ENCODE measurements at places on chromosomes 2 and 18. TPM values are rescaled to one million over a fixed set of nuclear protein-coding genes. Genes with fewer than 3 reads are reported as not detected.

GRCh38 chr2:223093436-223094241 is 41.6 kb downstream of the KCNE4 start:
- no peak overlapping the region for H3K27ac ChIP-seq
- H3K4me3 ChIP-seq, result no peak overlapping the region
- DNase-seq, result no peak
- peaks cover 6% of the 10 kb centered on the region for H3K27me3 ChIP-seq
- no peaks in the 10 kb centered on the region for H3K4me1 ChIP-seq

DNA sequence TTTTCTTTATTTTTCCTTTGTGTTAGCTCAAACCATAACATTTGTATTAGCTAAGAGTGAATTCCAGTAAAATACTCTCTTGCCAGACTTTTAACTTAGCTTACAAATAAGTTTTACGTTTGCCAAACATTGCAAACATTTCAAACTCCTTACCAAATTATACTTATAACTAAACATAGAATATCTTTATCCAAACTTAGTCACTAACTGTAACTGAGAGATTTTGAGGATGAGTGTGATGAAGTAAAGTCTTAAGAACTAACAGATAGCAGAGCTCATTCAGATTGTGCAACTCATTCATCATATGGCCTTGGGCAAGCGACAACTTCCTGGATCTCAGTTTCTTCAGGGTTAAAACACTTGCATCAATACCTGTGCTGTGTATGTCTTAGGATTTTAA is 533.7 kb downstream of the TDRD15 start:
- no peak for DNase-seq
- H3K27me3 ChIP-seq, result no peaks in the 10 kb centered on the region
- no peak overlapping the region for H3K27ac ChIP-seq
- H3K4me1 ChIP-seq, result no peaks in the 10 kb centered on the region
- H3K4me3 ChIP-seq, result no peak overlapping the region

DNA sequence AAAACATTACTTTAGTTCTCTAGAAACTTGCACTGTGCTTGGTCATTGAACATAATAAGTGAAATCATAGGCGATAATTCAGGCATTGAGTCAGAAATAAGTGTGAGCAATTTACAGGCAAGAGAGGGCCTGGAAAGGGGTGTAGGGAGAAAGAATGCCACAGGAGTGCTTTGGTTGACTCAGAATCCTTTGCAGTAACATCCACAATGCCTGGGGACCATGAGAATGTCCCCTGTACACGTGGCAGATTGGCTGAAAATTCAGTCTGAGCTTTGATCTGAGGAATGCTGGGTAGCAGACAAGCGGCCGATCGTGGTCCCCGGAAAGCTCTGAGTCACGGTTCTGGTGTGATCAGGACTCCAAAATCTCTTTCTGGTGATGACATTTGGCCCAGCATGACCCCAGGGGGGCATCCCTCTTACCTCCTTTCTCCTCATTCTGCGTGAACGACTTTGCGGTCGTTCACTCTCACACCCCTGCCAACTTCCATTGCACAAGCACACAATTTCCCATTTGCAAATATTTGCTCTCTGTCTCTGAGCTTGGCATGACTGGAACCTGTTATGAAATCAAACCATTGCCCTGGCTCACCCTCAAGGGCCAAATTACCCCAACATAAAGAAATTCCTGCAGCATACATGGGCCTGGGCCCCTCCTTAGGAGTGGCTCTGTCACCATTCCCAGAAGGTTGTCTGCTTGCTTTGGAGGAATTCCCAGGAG is 305.0 kb upstream of the EPAS1 start:
- no peaks in the 10 kb centered on the region for H3K27me3 ChIP-seq
- H3K4me3 ChIP-seq, result no peak overlapping the region
- H3K36me3 ChIP-seq, result no peaks in the 10 kb centered on the region
- H3K4me1 ChIP-seq, result peaks cover 9% of the 10 kb centered on the region
- no peak for DNase-seq

GRCh38 chr2:236672606-236673005 is 103.0 kb downstream of the ACKR3 start:
- peaks cover 13% of the 10 kb centered on the region for H3K27me3 ChIP-seq
- H3K4me1 ChIP-seq, result peaks cover 1% of the 10 kb centered on the region
- no peak for DNase-seq
- H3K36me3 ChIP-seq, result no peaks in the 10 kb centered on the region

GRCh38 chr2:146544701-146545100 is 1300.1 kb upstream of the ACVR2A start:
- H3K36me3 ChIP-seq, result no peaks in the 10 kb centered on the region
- H3K4me1 ChIP-seq, result no peaks in the 10 kb centered on the region
- H3K27ac ChIP-seq, result no peak overlapping the region
- no peak overlapping the region for H3K4me3 ChIP-seq

DNA sequence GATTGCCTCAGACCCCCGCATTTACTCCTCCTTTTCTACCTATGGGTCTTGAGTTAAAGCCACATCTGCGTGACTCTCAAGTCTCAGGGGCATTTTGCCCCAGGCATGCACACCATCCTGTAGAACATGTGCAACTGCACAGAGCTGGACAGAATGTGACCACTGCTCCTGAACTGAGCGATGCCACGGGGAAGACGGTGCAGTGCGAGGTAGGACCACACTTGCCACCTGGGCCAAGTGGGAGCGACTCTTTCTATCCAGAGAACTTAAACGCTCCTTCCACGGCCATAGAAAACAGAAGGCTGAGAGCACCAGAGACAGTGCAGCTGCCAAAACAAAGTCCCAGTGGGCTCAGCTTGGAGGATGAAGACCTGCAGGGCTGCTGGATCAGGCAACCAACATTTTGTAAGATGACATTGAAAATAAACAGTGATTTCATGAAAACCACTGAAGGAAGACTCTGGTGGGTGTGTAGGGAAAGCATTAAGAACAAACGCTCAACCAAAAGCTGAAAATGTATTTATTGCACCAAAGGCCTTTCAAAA is 149.0 kb upstream of the HDAC4 start:
- H3K27me3 ChIP-seq, result peaks cover 10% of the 10 kb centered on the region
- no peak overlapping the region for H3K27ac ChIP-seq
- H3K4me3 ChIP-seq, result no peak overlapping the region

The SERPINB12 gene
- total RNA-seq, result not detected

DNA sequence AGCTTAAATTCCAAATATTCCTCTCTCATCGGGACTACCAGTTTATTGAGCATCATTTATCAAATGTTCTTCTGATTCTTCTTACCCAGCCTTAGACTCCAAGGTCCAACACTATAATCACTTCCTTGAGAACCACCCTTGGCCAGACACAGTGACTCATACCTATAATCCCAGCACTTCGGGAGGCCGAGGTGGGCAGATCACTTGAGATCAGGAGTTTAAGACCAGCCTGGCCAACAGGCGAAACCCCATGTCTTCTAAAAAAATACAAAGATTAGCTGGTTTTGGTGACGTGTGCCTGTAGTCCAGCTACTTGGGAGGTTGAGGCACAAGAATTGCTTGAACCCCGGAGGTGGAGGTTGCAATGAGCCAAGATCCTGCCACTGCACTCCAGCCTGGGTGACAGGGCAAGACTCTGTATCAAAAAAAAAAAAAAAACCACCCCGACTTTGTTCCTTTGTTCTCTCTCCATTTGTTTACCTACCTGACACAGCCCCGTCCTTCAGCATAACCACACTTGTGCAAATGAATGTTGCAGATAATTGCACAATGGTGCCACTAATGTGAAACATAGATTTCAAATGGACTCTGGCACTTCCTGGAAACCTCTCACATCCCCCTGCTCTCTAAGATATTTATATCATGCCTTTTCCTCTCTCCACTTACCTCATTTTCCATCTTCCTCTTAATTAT is 38.9 kb upstream of the LPIN2 start:
- H3K4me3 ChIP-seq, result no peak overlapping the region
- no peaks in the 10 kb centered on the region for H3K27me3 ChIP-seq
- DNase-seq, result no peak
- peak overlapping the region; percentile 1 for H3K27ac ChIP-seq
- H3K36me3 ChIP-seq, result peaks cover 3% of the 10 kb centered on the region
- peaks cover 34% of the 10 kb centered on the region for H3K4me1 ChIP-seq

The SRD5A2 gene
- not detected for total RNA-seq

DNA sequence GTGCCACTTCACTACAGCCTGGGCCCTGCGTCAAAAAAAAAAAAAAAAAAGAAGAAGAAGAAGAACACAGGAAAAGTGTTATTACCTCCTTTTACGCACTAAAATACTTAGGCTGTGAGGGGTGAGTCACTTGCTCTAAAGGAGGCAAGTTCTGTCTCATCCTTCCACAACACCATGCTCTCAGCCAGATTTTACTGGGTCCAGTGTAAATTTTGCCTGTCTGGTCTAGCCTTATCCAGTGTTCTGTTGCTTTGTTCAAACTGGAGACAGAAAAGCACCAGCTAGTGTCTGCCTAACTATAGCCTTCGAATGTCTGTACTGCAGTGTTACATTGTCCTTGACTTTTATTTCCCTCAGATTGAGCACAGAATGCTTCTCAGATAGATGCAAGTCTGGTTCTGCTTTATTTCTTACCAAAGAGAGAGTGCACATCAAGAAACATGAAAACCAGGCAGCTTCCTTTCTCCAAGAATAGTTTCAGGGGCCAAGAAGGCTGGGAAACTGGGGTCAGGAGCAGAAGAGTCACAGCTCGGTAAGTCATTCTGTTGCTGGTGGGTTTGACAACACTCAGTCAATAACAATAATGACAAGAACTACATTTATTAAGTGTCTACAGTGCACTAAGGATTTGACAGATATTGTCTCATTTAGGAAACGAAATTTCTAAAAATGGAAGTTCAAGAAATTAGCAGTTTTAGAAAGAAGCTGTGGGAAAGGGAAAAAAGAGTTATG is 3.1 kb upstream of the MSGN1 start:
- H3K4me3 ChIP-seq, result no peak overlapping the region
- no peak overlapping the region for H3K27ac ChIP-seq
- no peaks in the 10 kb centered on the region for H3K4me1 ChIP-seq
- H3K27me3 ChIP-seq, result peaks cover 13% of the 10 kb centered on the region
- DNase-seq, result no peak
- no peaks in the 10 kb centered on the region for H3K36me3 ChIP-seq

GRCh38 chr2:160512491-160512890 is 18.9 kb upstream of the RBMS1 start:
- H3K27me3 ChIP-seq, result no peaks in the 10 kb centered on the region
- H3K36me3 ChIP-seq, result no peaks in the 10 kb centered on the region
- no peak overlapping the region for H3K4me3 ChIP-seq

The REG3A gene
- total RNA-seq, result not detected

DNA sequence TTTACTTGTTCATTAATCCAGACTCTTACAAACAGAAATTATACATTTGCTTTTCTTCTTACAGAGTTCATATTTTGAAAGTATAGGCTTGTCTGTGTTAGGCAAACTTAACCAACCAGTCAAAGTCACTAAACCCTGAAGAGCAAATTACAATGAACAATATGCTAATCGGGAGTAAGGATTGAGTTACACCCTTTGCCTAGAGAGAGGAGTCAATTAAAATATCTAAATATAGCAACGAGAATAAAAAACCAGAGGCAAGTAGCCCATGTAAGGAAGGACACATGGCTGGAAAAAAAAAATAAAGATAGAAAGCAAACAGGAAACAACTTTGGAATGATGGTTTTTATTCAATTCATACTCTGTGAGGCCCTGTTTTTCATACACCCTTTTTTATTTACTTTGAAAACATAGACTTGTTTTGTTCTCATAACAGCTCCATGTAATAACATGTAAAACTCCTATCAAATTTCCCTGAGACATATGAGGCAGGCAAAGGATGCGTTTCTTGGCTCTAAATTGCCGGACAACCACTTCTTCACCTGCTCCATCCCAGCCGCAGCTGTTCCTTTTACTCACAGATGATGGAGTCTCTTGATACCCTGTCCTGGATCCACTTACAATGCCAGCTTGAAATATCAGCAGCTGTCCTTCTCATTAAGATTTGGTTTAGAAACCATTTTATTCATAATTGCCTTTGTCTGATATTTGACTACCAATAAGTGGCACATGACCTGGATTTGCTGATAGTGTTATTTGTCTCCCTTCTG is 767.7 kb upstream of the GCFC2 start:
- H3K27me3 ChIP-seq, result no peaks in the 10 kb centered on the region
- H3K27ac ChIP-seq, result no peak overlapping the region
- no peaks in the 10 kb centered on the region for H3K36me3 ChIP-seq
- no peak overlapping the region for H3K4me3 ChIP-seq

DNA sequence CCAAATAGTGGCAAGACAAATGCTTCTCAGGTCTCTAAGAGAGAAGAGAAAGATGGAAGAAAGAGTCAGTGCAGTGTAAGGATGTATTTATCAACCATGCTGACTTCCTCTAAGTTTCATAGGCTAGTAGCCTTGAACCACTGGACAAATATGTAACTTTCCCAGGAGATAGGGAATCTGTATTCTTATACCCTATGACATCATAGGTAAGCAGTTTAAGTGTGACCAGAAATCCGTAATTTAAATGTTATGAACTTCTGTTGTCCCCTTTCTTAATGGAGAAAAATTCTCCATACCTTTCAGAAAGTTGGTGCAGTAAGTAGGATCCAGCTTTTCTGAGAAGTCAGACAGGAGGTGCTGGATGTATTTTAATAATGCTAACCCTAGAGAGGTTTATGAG is 256.2 kb downstream of the LNPK start:
- no peaks in the 10 kb centered on the region for H3K4me1 ChIP-seq
- H3K27me3 ChIP-seq, result peaks cover 8% of the 10 kb centered on the region
- no peak overlapping the region for H3K4me3 ChIP-seq
- no peaks in the 10 kb centered on the region for H3K36me3 ChIP-seq

DNA sequence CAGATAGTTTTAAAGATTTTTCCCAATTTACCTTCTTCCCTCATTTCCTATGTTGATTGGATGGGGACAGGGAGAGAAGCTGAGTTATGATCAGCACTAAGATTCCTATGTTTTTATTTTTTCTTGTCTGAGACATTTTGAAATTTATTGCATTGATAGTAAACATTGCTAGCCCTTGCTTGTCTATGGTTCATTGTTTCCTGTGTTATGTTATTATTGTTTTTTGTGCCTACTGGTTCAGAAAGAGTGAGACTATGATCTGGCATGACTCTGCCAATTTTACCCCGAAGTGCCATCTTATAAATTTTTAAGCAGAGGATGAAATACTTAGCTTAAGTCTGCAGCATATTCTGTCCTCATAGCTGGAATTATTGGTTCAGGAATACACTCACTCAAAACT is 478.5 kb downstream of the MBD2 start:
- no peak for DNase-seq
- H3K36me3 ChIP-seq, result no peaks in the 10 kb centered on the region
- H3K27ac ChIP-seq, result no peak overlapping the region

GRCh38 chr18:48580066-48580465 is 41.2 kb downstream of the CTIF start:
- H3K4me1 ChIP-seq, result no peaks in the 10 kb centered on the region
- H3K27me3 ChIP-seq, result no peaks in the 10 kb centered on the region
- no peak overlapping the region for H3K4me3 ChIP-seq
- DNase-seq, result no peak

DNA sequence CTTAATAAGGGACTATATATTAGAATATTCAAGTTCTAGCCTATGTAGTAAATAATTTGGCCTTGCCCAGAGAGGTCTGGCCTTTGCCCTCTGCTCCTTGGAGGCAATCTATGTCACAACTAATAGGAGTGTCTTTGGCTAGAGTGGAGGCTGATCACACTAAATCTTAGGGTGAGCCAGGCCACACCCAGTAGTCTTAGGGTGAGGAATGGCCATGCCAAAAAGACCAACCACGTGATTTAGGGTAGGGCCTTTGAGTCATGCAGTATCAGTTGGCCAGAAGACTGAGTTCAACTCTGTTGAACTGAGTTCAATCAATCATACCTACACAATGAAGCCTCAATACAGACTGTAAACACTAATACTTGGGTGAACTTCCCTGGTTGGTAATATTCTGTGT is 26.0 kb upstream of the FLACC1 start:
- H3K4me3 ChIP-seq, result no peak overlapping the region
- no peaks in the 10 kb centered on the region for H3K4me1 ChIP-seq
- H3K27ac ChIP-seq, result no peak overlapping the region
- no peaks in the 10 kb centered on the region for H3K27me3 ChIP-seq

- DNase-seq, result no peak
- no peak overlapping the region for H3K27ac ChIP-seq
- peaks cover 6% of the 10 kb centered on the region for H3K27me3 ChIP-seq
- H3K4me3 ChIP-seq, result no peak overlapping the region
Measured at GRCh38 chr2:145410086-145410485, 890.2 kb upstream of the ZEB2 start.
